ENCODE measurements at places on chromosomes 7 and 10.

DNA sequence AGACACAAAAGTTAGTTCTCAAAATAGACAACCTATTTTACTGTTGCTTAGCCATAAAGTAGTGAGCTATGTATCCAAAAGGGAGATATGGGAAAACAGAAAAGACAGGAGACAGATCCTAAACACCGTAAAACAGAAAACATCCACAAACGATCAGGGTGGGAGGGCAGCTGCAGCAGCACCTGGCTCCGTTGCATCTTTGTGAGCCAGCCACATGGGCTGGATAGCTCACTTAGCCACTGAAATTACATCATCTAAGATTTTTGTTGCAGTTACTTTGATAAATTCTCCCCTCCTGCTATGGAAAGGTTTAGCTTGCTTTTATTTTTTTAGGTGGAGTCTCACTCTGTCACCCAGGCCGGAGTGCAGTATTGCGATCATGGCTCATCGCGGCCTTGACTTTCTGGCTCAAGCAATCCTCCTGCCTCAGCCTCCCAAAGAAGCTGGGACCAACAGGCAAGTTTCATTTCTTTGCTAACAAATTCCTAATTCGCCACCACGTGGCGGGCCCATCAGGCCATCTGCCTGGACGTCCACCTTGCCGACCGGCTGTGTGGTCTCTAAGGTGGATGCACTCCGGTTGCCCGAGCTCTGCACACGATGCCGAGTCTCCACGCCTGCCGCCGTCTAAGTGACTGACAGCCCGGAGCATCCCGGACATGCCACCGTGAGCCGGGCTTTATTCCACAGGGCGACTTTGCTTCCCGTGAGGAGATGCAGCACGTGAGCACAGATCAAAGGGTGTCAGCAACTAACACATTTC is 159.8 kb downstream of the DIP2C start:
- DNase-seq, result no peak

GRCh38 chr10:63247771-63248170 is 114.6 kb downstream of the NRBF2 start:
- no peak for DNase-seq

GRCh38 chr10:15744217-15744865 is 24.6 kb upstream of the ITGA8 start:
- DNase-seq, result peak; percentile 18

- no peak for DNase-seq
These were observed 26.7 kb downstream of the SVIL start for GRCh38 chr10:29608062-29608461.

DNA sequence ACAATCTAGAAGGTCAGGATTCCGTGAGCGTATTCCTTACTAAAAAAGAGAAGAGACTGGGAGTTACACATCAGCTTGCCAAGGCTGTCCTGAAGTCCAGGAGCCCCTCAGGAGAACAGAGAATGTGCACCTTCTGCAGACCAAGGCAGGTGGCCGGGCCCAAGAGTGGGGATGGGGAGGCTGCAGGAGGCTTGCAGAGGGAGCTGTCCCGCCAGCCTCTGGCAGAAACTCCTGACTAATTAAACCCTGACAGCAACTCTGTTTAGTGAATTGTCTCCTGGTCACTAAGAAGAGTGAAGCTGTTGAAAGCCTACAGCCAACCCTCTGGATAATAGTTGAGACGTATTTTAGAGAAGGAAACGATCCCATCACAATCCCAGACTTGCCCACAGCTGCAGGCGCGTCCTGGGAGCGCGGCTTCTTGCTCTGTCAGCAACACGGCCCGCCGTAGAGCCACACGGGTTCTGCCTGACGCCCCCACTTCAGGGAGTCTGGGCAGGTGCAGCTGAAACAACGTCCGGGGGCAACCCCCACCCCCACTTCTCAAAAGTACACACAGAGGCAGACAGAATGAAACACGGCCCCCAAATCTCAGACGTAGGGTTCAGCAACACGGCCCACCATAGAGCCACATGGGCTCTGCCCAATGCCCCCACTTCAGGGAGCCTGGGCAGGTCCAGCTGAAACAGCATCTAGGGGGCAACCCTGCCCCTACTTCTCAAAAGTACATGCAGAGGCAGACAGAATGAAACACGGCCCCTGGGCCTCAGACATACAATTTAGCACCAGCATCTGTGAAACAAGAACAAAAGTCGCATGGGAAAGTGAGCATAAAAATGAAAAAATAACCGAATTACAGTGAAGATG is 45.2 kb downstream of the DIP2C start:
- no peak for DNase-seq

DNA sequence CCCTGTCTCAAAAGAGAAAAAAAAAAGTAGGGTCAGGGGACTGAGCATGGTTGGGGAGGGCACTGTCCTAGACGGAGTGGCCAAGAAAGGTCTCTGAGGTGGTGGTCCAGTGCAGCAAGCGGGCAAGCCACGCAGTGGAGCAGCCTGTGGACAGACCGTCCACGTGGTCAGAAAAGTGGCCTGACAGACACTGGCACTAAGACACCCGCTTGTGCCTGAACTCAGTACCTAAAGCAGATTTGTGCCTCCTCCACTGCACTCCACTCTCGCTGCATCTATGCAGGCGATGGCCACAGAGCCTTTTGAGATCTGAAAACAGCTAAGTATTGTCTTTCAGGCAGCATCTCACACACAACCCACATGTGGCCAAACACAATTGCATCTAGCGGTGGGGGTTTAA is 8.8 kb downstream of the ASB10 start:
- DNase-seq, result no peak

DNA sequence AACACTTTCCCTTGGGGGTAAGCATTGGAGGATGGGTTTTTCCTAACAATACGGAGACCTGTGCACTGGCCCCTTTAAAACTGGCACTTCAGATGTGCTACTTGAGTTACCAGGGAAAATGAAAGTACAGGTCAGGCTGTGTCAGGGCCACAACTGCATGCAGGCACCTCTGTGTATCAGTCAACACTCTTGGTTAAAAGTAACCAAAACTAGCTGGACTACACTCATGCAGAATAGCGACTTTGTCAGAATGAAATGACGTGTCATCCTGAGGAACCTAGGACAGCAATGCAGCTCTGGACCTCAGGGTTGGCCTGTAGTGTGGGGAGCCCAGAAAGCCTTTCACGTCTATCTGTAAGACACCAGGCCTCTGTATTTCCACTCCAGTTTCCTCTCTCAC is 33.8 kb upstream of the SMKR1 start:
- no peak for DNase-seq

DNA sequence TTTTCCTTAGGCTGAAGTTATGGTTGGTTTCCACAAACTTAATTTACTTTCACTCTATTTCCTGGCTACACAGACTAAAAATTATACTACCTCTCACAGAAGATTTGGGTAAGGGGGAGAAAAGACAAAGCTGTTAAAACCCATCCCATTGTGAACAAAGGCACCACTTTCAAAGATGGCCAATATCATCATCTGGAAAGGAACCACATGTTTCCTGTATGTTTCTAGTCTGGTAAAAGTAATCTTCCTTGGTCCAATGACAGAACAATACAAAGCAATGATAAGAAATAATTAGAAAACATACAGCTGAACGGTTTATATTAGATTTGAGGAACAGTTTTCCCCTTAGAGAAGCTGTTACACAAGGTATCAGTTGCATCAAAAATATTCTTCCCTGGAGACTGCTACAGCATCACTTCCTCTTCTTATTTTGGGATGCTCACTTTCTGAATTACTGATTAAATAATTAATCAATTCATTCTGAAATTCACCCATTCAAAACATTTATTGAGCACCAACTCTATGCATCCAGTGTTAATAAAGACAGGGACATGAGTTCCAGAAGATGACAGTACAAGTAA is 8.5 kb upstream of the SFR1 start:
- no peak for DNase-seq

DNA sequence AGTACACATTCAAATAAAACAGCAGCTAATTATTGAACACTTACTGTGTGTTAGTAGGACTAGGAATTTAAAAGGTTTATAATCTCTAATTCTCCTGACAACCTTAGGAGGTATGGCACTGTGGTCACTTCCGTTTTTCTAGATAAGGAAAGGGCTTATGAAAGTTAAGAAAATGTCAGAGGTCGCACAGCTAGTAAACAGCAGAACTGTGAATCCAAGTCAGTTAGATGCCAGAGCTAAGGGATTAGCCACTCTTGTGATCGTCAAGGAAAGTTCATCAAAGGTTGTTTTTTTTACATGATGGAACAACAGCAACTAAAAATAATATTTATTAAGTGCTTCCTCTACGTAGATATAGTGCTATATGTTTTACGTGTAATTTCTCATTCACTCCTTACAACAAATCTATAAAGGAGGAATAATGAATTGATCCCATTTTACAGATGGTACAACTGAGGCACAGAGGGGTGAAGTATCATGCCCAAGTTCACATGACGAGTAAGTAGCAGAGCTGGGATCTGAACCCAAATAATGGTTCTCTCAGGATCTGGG is 84.9 kb downstream of the NAMPT start:
- DNase-seq, result no peak

DNA sequence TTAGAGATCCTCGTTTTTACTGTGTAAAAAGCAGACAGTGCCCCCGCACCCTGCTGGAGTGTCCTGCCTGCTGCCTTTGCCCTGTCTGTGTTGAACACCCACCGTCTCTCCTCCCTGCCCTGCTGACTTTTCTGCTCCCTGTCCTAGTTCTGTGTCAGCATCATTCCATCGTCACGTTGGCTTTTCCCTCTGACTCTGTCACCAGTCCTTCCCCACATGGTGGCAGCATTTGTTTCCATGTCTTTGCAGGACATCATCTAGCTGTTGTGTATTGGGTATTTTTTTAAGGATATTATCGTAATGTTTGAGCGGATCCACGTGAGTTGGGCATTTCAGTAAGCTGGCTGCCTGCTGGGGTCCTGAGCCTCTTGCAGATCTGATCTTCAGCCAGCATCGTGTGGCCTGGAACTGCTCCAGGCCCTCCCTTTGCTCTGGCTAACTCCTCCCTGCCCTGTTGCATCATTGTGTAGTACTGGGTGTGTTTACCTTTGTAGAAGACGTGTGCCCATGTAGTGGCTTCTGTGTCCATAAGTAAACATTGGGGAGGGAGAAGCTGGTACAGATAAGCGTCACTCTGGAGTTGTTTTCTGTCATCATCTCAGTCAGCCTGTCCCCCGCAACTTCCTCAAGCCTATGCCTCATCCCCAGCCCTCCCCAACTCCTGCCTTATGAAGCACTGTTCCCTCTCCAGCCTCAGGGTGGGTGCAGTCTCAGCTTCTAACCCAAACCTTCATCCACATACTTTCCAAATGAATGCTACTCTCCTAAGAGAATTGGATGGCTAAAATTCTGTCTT is 44.3 kb downstream of the TRRAP start:
- no peak for DNase-seq

- DNase-seq, result no peak
These were observed 103.2 kb downstream of the IQUB start for GRCh38 chr7:123431075-123431614.

GRCh38 chr7:1368184-1368681 is 91.0 kb downstream of the MICALL2 start:
- no peak for DNase-seq

DNA sequence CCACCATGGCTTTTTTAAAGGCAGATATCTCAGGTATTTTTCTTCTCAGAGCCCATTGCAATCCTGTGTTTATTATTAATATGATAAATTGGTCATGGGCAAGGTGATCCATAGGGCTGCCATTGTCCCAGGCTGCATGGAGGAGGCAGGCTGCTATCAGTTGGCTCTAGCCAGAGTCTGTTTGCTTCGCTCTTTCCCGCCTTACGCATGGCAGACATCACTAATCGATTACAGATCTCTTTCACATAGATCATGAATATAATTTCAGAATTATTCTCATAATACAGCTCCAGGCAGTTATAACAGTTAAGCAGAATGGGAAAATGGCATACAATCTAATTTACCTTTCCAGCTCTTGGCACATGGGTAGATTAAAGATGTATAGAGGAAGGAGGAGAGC is 30.4 kb upstream of the HABP2 start:
- no peak for DNase-seq

GRCh38 chr7:128880791-128881457 is 18.3 kb downstream of the ATP6V1F start:
- DNase-seq, result no peak

All from CD4-positive, alpha-beta T cell treated with Interleukin-15 for 1 hour (primary cell).